Naive thymus-derived CD4-positive, alpha-beta T cell (primary cell): ENCODE measurements at places on chromosomes 4 and X. TPM values are rescaled to one million over a fixed set of nuclear protein-coding genes. Genes with fewer than 3 reads are reported as not detected.

NCAPG gene
- 0.29 TPM for total RNA-seq

NIPAL1 gene
- total RNA-seq: 3.3 TPM

FRAS1 gene
- not detected in 2 replicates for total RNA-seq

NPY2R gene
- not detected for total RNA-seq

ASMT gene
- 0.32 TPM for total RNA-seq

EREG gene
- total RNA-seq: not detected in 2 replicates

INTS6L gene
- 46.7 TPM for total RNA-seq

MMRN1 gene
- total RNA-seq: 0.78 TPM

CDX4 gene
- total RNA-seq: not detected

PRSS12 gene
- total RNA-seq: not detected

FSTL5 gene
- not detected for total RNA-seq

ASB11 gene
- total RNA-seq: not detected

HS6ST2 gene
- total RNA-seq: not detected

WNK3 gene
- total RNA-seq: 0.72 TPM

MYOZ2 gene
- not detected for total RNA-seq

ITGB1BP2 gene
- 5.9 TPM for total RNA-seq

EVC2 gene
- total RNA-seq: 0.64 TPM

UCP1 gene
- total RNA-seq: not detected

TRIML2 gene
- not detected for total RNA-seq

OTC gene
- not detected for total RNA-seq

CD40LG gene
- total RNA-seq: 30.9 TPM

BTC gene
- total RNA-seq: not detected

DRP2 gene
- total RNA-seq: not detected

TMPRSS11D gene
- total RNA-seq: not detected

UBQLN2 gene
- total RNA-seq: 48.8 TPM

F8A3 gene
- 0.38 TPM for total RNA-seq

AFP gene
- not detected in 2 replicates for total RNA-seq

CLDN34 gene
- total RNA-seq: not detected

AR gene
- not detected for total RNA-seq

CT45A1 gene
- total RNA-seq: not detected

NOCT gene
- 1.7 TPM for total RNA-seq

DAPP1 gene
- total RNA-seq: 20.7 TPM

MXD4 gene
- total RNA-seq: 106 TPM

MAGED1 gene
- total RNA-seq: 26.3 TPM

ATOH1 gene
- not detected in 2 replicates for total RNA-seq

ABCD1 gene
- total RNA-seq: 17.6 and 18.4 TPM in 2 replicates

NKX6-1 gene
- total RNA-seq: not detected

GSX2 gene
- not detected for total RNA-seq

ODAM gene
- total RNA-seq: not detected
